IMR-90 (cell line): ENCODE measurements at places on chromosomes 13 and 19.

DNA sequence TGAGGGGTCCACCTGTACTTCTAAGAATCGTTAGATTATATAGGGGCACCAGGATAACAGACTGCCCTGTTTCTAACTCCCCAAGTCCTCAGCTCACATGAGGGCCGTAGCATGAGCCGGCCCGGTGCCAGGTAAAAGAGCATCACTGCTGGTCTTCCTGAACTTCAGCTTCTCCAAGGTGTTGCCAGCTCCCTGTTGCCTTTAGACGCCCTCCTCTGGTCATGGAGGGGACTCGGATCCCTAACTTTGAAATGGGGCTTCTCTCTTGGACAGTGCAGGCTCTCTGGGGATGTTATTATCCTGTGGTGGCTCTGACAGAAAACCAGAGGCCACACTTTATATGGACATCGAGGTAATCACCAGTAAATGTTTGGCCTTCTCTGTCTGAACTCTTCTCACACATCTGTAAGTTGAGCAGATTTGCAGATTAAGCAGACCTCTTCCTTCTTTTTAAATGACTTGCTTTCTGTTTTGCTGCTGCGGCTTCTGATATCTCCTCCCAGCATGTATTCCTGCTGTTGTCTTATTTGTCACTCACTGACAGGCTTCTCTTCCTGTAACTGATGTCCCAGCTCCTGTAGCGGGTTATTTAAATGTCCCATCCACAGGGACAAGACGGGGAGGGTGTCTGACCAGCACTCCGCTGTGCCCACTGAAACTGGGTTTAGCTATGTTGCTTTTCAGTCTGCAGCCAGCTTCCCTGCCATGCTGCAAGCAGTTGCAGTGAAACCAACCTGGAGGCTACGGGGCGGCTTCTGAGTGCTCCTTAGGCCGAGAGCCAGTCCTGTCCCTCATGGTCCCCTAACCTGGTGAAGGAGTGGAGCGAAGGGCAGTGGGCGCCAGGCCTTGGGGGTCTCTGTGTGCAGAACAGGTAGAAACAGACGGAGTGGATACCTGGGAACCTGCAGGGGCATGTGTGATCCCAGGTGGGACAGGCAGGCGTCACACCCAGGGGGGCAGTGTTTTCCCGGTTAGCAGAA, 39.2 kb downstream of the TSSK6 start:
- no peak for DNase-seq

DNA sequence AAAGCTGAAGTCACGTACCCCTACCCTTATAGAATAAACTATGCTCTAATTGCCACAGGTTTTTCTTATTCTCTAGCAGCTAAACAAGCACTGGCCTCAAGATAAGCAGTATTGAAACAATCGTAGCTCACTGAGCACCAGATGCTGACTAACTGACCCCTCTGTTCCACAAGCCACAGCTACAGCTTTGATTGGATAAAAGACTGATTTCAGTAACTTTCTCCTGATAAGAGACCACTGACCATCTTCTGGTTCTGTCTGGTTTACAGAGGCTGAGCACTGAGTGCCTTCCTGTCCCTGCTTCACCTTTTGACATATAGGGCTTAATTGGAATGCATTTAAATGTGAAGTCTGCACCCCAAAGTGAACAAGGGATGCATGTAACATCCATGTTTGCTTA, 8.4 kb upstream of the RAP2A start:
- peak; percentile 19 for DNase-seq

GRCh38 chr13:110380359-110381028, 73.4 kb downstream of the COL4A2 start:
- DNase-seq = peak; percentile 98

GRCh38 chr13:113483504-113484293, 6.8 kb downstream of the DCUN1D2 start:
- DNase-seq = no peak

- no peak for DNase-seq
These were observed 314.1 kb downstream of the ZNF536 start for GRCh38 chr19:30686176-30686820.

- no peak for DNase-seq
These were observed at the start of gene IZUMO2 for GRCh38 chr19:50162988-50163387. Gene IZUMO2 (minus strand): TSS chr19:50163281. CDS start chr19:50163194, 87 bp downstream.

- no peak for DNase-seq
These were observed 13.2 kb downstream of the DNAJC15 start for GRCh38 chr13:43036351-43037250.

- DNase-seq = no peak
These were observed 5.0 kb upstream of the KMT2B start for GRCh38 chr19:35712567-35713505.

- no peak for DNase-seq
These were observed 301.9 kb downstream of the SPRY2 start for GRCh38 chr13:80039000-80039399.

DNA sequence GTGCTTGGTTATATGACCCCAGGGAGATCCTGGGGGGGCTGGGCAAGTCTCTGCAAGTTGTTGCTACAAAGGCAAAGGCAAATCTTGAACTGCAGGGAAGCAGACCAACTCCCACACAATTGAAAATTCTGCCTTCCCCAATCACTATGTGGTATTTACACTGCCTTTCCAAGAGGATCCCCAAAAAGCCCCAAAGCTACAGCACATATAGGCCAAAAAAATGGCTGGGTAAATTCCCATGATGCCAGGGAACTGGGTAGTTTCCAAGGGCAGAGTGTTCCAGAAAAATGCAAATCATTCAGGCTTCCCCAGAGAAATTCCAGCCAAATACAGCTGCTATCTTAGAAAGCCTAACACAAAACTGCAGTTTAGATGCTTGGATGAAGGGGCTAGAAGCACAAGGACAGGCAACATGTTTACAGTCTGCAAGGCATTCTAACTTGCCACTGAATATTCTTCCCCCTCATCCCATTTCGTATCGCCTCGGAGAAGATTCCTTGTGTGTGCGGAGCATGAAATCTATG, 6.2 kb downstream of the FOXO1 start:
- DNase-seq = no peak

GRCh38 chr13:40187324-40187795, 479.1 kb downstream of the FOXO1 start:
- DNase-seq = no peak

DNA sequence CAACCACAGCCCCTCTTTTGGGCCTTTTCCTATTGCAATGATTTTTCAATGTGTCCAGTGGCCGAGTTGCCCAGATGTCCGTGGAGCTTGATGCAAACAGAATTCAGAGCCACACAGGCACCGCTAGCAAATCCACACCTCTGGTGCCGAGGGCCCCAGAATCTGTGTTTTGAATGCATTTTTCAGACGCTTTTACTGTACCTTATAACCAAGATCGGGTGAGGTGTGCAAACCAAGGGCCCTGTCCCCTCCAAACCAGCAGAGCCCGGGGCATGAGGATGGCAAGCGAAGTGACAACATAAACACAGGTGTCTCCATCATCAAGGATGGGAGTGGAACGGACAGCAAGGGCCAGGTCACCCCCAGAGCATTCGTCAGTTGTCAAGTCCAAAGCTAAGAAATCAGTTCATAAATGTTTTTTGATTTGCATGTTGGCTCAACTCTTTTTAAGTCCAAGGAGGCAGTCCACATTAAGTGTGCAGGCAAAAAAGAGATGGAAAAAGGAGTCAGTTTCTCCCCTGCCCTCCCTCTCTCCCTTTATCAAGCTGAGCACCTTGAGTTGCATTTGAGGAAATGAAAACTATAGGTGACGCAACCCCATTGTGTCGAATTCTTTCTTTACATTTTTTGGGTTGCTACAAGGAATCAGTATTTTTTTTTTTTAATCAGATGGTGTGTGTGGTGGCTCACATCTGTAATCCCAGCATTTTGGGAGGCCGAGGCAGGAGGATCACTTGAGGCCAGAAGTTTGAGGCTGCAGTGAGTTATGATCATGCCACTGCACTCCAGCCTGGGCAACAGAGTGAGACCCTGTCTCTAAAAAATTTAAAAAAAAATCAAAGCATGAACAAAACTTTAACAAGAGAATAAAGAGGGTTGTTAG, 2.9 kb downstream of the CCDC8 start:
- no peak for DNase-seq

GRCh38 chr13:109776575-109776974, 9.8 kb downstream of the IRS2 start:
- peak; percentile 33 for DNase-seq

DNA sequence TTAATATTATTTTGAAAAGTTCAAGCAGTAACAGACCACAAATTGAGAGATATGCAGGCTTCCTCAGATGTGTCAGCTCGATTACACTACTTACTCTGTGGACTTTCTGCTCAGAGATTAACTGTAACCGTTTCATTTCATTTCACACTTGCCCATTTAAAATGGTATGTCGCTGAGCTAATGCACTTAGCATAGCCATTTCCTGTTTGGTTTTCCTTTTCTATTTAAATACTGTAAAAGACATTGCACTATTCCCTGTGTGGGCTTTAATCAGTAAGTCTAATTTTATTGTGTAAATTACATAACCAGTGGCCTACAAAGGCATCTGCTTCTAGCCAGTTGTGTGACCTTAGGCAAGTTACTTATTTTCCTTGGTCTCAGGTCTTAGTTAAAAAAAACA, 237.6 kb downstream of the LACC1 start:
- DNase-seq = peak; percentile 48

DNA sequence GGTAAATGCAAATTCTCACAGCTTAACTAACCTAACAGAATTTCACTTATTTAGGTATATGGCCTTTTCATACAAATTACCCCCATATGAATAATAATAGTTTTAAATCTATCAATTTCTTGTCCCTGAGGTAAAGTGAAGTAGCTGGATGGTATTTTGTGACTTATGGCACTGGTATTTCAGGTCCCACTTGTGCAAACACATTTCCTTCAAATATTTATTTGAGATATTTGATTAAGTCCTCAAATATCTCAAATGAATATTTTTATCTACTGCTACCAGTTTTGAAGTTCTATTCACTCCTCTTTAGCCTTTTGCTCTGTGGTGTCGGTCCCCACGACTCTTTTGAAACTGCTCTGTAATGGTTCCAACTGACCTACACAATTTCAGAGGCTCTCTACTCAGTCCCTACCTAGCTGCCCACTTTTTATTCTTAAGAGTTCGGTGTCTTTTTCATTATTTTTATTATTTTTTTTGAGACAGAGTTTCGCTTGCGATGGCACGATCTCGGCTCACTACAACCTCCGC, 59.6 kb upstream of the ZDHHC20 start:
- DNase-seq = no peak

GRCh38 chr13:36965767-36966166, 33.4 kb downstream of the ALG5 start:
- peak; percentile 90 for DNase-seq

GRCh38 chr19:18848878-18849661, 17.3 kb downstream of the UPF1 start:
- DNase-seq = peak; percentile 40

DNA sequence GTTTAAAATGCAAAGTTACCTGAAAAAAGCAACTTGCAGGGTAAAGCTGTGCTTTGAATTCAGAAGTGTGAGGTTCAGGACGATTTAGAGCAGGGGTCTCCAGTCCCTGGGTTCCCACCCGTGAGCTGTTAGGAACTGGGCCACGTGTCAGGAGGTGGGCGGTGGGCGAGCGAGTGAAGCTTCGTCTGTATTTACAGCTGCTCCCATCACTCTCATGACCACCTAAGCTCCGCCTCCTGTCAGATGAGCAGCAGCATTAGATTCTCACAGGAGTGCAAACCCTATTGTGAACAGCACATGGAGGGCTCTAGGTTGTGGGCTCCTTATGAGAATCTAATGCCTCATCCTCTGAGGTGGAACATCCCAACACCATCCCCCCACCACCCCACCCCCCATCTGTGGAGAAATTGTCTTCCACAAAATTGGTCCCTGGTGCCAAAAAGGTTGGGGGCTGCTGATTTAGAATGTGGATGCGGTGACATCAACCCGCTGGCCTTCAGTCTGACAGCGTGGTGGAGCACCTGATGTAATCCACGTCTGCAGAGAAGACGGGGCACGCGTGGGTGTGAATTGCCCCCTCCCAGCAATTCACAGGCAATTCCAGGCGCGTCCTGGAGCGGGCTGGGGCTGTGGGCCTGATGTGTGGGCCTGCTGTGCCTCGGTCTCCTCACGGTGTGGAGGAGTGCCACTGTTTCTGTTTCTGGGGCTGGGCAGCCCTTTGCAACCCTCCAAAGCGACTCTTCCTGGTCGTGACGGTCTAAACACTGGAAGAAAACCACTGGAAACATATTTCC, 214.0 kb upstream of the SOX1 start:
- DNase-seq = no peak

DNA sequence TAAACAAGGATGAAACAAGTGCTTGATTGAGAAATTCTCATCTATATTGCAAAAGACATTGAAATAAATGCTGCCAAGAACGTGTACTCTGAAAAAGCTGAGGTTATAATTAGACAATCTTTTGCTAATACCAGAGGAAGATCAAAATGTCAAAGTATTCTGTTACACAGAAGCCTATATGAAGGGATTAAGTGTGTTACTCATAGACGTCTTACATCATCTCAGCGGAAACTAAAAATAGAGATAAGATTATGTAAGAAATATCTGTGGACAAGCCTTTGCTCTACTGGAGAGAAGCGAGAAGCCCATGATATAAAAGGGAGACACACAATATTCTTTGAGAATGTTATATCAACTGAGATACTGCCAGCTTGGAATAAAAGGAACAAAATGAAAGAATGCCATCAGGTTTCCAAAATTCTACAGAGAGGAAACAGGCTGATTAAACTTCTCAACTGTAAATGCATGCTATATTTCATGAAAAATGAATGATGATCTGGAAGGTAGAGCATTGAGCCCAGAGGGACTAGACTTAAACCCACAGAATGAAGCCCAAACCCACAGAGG, 699.0 kb downstream of the GPC5 start:
- DNase-seq = no peak

GRCh38 chr13:62643799-62644524, 1228.3 kb upstream of the PCDH20 start:
- DNase-seq = no peak

DNA sequence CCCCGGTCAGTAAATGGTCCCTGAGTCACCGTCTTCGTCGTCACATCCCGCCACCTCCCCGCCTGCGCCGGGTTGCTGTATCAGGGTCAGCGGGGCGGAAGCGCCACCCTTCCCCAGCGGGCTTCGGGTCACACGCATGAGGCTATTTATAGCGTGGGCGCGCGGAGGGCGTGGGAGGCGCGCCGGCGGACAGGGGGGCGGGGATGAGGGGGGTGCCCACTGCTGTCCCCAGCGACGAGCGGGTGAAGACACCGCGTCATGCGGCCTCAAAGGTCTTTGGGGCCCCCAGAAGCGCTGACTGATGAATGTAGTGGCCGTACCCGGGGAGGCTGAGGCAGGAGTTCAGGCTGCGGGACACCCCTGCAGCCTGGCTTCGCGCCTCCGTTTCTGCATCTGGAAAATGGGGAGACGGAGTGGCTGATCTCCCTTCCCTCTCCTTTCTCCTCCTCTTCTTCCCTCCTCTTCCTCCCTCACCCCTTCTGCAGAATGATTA, 7.9 kb downstream of the UNC13A start:
- DNase-seq = peak; percentile 62

- DNase-seq = no peak
These were observed 703 bp downstream of the KLF16 start for GRCh38 chr19:1862424-1863327.

DNA sequence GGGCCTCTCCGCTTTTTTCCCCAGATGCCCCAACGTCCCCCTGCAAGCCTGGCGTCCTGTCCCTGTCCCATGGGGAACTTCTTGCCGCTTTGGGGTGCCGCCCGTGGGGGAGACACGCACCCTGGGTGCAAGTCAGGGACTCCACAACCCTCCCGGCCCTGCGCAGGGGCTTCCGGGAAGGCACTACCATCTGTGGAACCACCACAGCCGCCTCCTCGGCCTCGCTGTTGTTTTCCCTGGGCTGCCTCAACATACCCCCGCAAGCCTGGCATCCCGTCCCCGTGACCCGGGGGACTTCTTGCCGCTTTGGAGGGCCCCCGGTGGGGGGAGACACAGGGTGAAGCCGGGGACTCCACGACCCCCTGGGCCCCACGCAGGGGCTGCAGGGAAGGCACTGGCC, 238.4 kb downstream of the TUBA3C start:
- no peak for DNase-seq

GRCh38 chr13:25330541-25330940, 29.1 kb downstream of the NUP58 start:
- peak; percentile 28 for DNase-seq
